ENCODE measurements at places on chromosomes 2 and 18.

DNA sequence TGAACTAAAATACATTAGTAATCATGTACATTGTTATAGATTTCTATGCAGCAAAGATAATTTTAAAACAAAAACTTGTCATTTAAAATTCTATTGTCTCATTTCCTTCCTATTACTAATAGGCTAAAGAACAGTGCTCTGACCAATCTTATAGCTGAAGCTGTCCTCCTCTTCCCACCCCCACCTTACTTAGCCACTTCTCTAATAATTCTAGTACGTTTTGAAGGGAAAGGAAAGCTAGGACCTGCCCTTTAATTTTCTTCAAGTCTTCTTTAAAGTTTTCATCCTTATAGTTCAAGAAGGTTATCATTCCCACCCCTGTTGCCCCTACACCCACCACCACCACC lies 121.6 kb downstream of the RBMS1 start:
- no peak for DNase-seq

- DNase-seq = no peak
Observed at GRCh38 chr2:66031236-66031635, 403.7 kb upstream of the MEIS1 start.

DNA sequence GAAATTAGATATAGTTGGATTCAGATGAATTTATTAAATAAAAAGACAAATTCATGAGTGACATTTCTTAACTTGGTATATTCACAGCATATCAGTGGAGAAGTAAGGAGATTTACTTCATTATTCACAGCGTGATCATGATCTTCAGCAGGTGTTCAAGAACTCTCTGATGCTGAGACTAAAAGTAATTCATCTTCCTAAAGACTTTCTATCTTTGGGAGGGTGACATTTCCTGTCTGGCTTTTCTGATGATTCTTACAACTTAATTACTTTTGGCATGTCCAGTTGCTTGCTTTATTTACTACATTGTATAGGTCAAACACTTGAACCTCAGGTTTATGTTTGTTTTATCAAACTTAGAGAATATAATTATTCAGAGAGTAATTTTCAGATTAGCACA lies 224.6 kb downstream of the PLCL1 start:
- no peak for DNase-seq

- no peak for DNase-seq
Observed at GRCh38 chr2:177923323-177923722, 149.3 kb downstream of the PDE11A start.

GRCh38 chr2:61814539-61815160 lies 39.2 kb downstream of the FAM161A start:
- no peak for DNase-seq

GRCh38 chr2:18731666-18732065 lies 142.3 kb upstream of the NT5C1B start:
- DNase-seq = no peak

GRCh38 chr2:9692456-9693195 lies 61.8 kb upstream of the YWHAQ start:
- no peak for DNase-seq

DNA sequence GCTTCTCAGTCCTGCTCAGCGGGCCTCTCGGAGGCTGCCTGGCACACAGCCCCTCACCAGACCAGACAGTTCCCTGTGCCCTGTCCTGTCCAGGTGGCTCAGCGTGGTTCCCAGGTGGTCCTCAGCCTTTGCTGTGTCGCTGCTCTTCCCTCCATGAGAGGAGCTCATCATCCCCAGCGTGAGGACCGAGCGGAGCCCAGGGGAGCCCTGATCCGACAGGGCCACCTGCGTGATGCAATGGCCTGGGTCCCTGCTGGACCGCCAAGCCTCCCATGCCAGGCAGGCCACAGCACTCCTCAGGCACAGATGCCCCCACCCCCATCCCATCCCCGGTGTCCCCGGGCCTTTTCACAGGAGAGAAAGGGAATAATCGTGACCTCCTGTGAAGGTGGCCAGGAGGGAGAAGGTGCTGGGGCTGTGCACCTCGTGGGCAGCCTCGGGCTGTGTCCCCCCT lies 4.3 kb downstream of the GPC1 start:
- no peak for DNase-seq

GRCh38 chr2:232535761-232536530 lies 3.5 kb upstream of the CHRNG start:
- no peak for DNase-seq

- DNase-seq = no peak
Observed at GRCh38 chr2:174561972-174562370, 35.6 kb downstream of the WIPF1 start.
